ENCODE measurements at places on chromosomes 4 and X. TPM values are rescaled to one million over a fixed set of nuclear protein-coding genes. Genes with fewer than 3 reads are reported as not detected.

DNA sequence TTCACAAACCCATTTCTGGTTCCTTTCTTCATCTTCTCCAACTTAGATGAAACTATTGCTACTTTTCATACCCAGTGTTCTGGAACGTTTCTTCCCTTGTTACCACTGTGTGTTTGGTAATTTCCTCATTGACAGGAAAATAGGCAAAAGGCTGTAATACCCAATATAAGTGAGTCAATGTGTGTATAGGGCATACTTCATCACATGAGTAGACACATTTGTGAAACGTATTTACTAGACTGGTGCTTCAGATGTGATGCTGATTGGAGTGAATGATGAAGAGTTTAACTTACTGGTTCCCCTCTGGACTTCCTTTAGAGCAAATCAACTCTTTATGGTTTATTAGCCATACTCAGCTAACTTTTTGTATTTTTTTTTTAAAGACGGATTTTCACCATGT, 195.1 kb upstream of the ATP6AP2 start:
- no peak overlapping the region for H3K27ac ChIP-seq
- no peak for DNase-seq
- H3K4me1 ChIP-seq, result no peaks in the 10 kb centered on the region
- no peaks in the 10 kb centered on the region for H3K36me3 ChIP-seq

Gene POU3F4
- not detected for total RNA-seq

Gene PDE6B
- 18.4 TPM for total RNA-seq

DNA sequence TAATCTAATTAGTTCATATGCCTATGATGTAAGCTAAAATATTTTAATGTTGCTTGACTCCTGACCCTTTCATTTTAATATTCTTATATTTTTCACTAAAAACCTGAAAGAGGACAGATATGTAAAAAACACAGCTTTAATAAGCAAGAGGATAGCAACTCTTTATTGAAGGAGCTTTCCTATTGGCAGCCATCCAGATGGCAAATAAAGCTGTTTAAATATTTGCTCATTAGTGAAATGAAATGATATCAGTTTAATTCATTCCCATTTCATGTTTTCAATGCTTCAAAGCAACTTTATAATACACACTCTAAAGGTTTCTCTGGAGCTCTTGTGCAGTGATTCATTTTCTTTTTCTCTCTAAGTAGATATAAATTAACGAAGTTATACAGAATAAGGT, 473.4 kb downstream of the PCDH7 start:
- no peak overlapping the region for H3K27ac ChIP-seq
- H3K27me3 ChIP-seq, result no peaks in the 10 kb centered on the region
- H3K4me3 ChIP-seq, result no peak overlapping the region
- no peaks in the 10 kb centered on the region for H3K4me1 ChIP-seq

DNA sequence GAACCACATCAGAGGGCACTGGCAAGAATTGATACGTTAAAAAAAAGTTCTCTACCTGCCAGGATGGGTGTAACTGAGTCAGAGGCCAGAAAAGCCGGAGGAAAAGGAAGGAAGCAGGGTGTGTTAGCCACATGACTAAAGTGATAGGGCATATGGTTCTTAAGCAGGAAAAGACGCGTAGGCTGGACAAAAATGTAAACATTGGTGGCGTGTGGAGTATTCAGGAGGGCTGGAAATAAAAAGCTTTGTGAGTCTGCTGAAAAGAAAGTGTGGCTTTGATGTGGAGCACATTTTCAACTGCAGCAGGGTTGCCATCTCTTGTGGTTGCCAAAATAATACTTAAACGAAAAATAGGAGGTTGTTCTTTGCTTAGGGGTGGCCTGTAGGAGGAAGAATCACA, 186.5 kb upstream of the RPL34 start:
- peaks cover 21% of the 10 kb centered on the region for H3K4me1 ChIP-seq
- no peaks in the 10 kb centered on the region for H3K27me3 ChIP-seq
- no peaks in the 10 kb centered on the region for H3K36me3 ChIP-seq
- peak overlapping the region; percentile 59 for H3K27ac ChIP-seq

- no peak overlapping the region for H3K27ac ChIP-seq
- DNase-seq, result no peak
- peaks cover 17% of the 10 kb centered on the region for H3K27me3 ChIP-seq
- H3K4me1 ChIP-seq, result no peaks in the 10 kb centered on the region
Measured at GRCh38 chr4:112532267-112532666, 16.3 kb upstream of the NEUROG2 start.

GRCh38 chrX:40154853-40155588, 57.3 kb upstream of the BCOR start:
- no peaks in the 10 kb centered on the region for H3K36me3 ChIP-seq
- H3K27me3 ChIP-seq, result no peaks in the 10 kb centered on the region
- no peak overlapping the region for H3K27ac ChIP-seq
- DNase-seq, result no peak
- H3K4me1 ChIP-seq, result no peaks in the 10 kb centered on the region
- H3K4me3 ChIP-seq, result peak overlapping the region; percentile 44

GRCh38 chrX:20181598-20182329, 40.1 kb upstream of the EIF1AX start:
- H3K4me1 ChIP-seq, result no peaks in the 10 kb centered on the region
- H3K27me3 ChIP-seq, result no peaks in the 10 kb centered on the region
- DNase-seq, result no peak
- peak overlapping the region; percentile 29 for H3K27ac ChIP-seq
- peaks cover 2% of the 10 kb centered on the region for H3K36me3 ChIP-seq
- H3K4me3 ChIP-seq, result no peak overlapping the region

Gene RS1
- total RNA-seq, result not detected

- no peak for DNase-seq
- H3K27ac ChIP-seq, result no peak overlapping the region
- peaks cover 19% of the 10 kb centered on the region for H3K27me3 ChIP-seq
- H3K4me3 ChIP-seq, result no peak overlapping the region
Measured at GRCh38 chr4:53633608-53634007, 42.3 kb upstream of the LNX1 start.

GRCh38 chr4:93994175-93994994, 165.8 kb downstream of the ATOH1 start:
- H3K4me3 ChIP-seq, result no peak overlapping the region
- no peaks in the 10 kb centered on the region for H3K27me3 ChIP-seq
- no peaks in the 10 kb centered on the region for H3K36me3 ChIP-seq
- DNase-seq, result no peak
- H3K27ac ChIP-seq, result no peak overlapping the region

GRCh38 chr4:28075401-28075956, 1214.8 kb downstream of the STIM2 start:
- DNase-seq, result no peak
- no peaks in the 10 kb centered on the region for H3K27me3 ChIP-seq
- no peaks in the 10 kb centered on the region for H3K4me1 ChIP-seq
- no peaks in the 10 kb centered on the region for H3K36me3 ChIP-seq

Gene KLHL2
- 21.1 TPM for total RNA-seq

- no peak for DNase-seq
- H3K4me1 ChIP-seq, result peaks cover 18% of the 10 kb centered on the region
- no peak overlapping the region for H3K4me3 ChIP-seq
- no peaks in the 10 kb centered on the region for H3K36me3 ChIP-seq
- H3K27ac ChIP-seq, result no peak overlapping the region
- no peaks in the 10 kb centered on the region for H3K27me3 ChIP-seq
Measured at GRCh38 chr4:1754336-1754735, 33.0 kb downstream of the TACC3 start.

DNA sequence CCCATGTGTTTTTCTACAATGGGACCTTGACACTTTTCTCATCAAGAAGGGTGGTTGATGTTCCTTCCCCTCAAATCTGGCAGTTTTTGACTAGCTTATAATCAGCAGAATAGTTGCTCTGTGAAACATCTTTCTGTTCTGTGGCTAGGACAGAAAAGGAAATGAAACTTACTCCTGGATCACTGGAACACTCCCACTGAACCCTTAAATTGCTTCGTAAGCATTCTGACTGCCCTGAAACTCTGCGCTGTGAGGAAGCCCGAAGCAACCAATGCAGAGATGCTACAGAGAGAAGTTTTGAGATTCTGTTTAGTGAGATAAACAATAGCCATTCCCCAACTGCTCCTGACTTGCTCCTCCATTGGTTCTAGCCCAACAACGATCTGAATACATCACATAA, 602.2 kb downstream of the CENPC start:
- DNase-seq, result no peak
- no peaks in the 10 kb centered on the region for H3K4me1 ChIP-seq
- H3K4me3 ChIP-seq, result no peak overlapping the region
- no peaks in the 10 kb centered on the region for H3K27me3 ChIP-seq
- H3K27ac ChIP-seq, result no peak overlapping the region

DNA sequence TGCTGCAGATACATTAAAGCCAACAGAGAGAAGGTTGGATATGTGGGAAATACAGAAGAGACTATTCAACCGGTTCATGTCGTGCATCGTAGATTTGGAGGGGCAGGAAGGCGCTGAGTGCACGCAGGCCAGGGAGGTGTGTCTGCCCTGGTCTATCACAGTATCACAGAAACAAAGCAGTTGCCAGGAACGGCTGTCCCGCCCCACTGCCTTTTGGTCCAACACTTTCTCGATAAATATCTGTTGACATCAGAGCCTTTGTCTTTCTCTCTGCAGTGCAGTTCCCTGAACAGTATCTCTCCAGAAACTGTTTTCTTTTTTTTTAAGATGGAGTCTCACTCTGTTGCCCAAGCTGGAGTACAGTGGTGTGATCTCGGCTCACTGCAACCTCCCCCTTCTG, 151.1 kb upstream of the BCOR start:
- no peak overlapping the region for H3K27ac ChIP-seq
- H3K4me3 ChIP-seq, result no peak overlapping the region
- peaks cover 3% of the 10 kb centered on the region for H3K27me3 ChIP-seq
- H3K4me1 ChIP-seq, result peaks cover 10% of the 10 kb centered on the region

Gene SPANXB1
- not detected for total RNA-seq

Gene SAP30
- total RNA-seq, result 5.2 TPM

DNA sequence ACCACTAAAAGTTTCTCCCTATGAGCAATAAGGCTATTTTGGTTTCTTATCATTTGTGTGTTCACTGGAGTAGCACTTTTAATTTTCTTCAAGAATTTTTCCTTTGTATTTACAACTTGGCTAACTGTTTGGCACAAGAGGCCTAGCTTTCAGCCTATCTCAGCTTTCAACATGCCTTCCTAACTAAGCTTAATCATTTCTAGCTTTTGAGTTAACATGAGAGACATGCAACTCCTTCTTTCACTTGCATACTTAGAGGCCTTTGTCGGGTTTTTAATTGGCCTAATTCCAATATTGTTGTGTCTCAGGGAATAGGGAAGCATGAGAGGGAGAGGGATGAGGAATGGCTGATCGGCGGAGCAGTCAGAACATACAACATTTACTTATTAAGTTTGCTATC, 349.8 kb downstream of the OPHN1 start:
- H3K27ac ChIP-seq, result no peak overlapping the region
- H3K27me3 ChIP-seq, result no peaks in the 10 kb centered on the region
- H3K36me3 ChIP-seq, result no peaks in the 10 kb centered on the region
- H3K4me3 ChIP-seq, result no peak overlapping the region
- no peak for DNase-seq

GRCh38 chr4:37964734-37965457, 4.7 kb downstream of the PTTG2 start:
- no peaks in the 10 kb centered on the region for H3K27me3 ChIP-seq
- no peaks in the 10 kb centered on the region for H3K4me1 ChIP-seq
- no peak overlapping the region for H3K27ac ChIP-seq
- no peak for DNase-seq

- no peak overlapping the region for H3K4me3 ChIP-seq
- no peaks in the 10 kb centered on the region for H3K4me1 ChIP-seq
- no peaks in the 10 kb centered on the region for H3K36me3 ChIP-seq
- no peaks in the 10 kb centered on the region for H3K27me3 ChIP-seq
- DNase-seq, result no peak
Measured at GRCh38 chrX:29834764-29835163, 380.6 kb upstream of the MAGEB2 start.

- no peak overlapping the region for H3K27ac ChIP-seq
- DNase-seq, result no peak
- H3K4me3 ChIP-seq, result no peak overlapping the region
- no peaks in the 10 kb centered on the region for H3K27me3 ChIP-seq
- H3K4me1 ChIP-seq, result no peaks in the 10 kb centered on the region
Measured at GRCh38 chr4:127143460-127144195, 489.1 kb upstream of the INTU start.

Gene H2BW2
- not detected for total RNA-seq

Gene MAML3
- total RNA-seq, result 2.8 TPM

- H3K4me3 ChIP-seq, result no peak overlapping the region
- H3K27ac ChIP-seq, result no peak overlapping the region
- no peak for DNase-seq
- H3K4me1 ChIP-seq, result no peaks in the 10 kb centered on the region
- no peaks in the 10 kb centered on the region for H3K36me3 ChIP-seq
- no peaks in the 10 kb centered on the region for H3K27me3 ChIP-seq
Measured at GRCh38 chr4:113969709-113970334, 9.6 kb downstream of the ARSJ start.

GRCh38 chr4:88858752-88859151, 161.1 kb upstream of the NAP1L5 start:
- H3K36me3 ChIP-seq, result no peaks in the 10 kb centered on the region
- no peaks in the 10 kb centered on the region for H3K4me1 ChIP-seq
- H3K27ac ChIP-seq, result no peak overlapping the region
- no peak for DNase-seq
- no peak overlapping the region for H3K4me3 ChIP-seq
- no peaks in the 10 kb centered on the region for H3K27me3 ChIP-seq

Gene TKTL2
- total RNA-seq, result not detected

- no peak overlapping the region for H3K4me3 ChIP-seq
- H3K36me3 ChIP-seq, result no peaks in the 10 kb centered on the region
- DNase-seq, result no peak
- no peak overlapping the region for H3K27ac ChIP-seq
Measured at GRCh38 chrX:41912923-41913322, 10.4 kb downstream of the CASK start.

DNA sequence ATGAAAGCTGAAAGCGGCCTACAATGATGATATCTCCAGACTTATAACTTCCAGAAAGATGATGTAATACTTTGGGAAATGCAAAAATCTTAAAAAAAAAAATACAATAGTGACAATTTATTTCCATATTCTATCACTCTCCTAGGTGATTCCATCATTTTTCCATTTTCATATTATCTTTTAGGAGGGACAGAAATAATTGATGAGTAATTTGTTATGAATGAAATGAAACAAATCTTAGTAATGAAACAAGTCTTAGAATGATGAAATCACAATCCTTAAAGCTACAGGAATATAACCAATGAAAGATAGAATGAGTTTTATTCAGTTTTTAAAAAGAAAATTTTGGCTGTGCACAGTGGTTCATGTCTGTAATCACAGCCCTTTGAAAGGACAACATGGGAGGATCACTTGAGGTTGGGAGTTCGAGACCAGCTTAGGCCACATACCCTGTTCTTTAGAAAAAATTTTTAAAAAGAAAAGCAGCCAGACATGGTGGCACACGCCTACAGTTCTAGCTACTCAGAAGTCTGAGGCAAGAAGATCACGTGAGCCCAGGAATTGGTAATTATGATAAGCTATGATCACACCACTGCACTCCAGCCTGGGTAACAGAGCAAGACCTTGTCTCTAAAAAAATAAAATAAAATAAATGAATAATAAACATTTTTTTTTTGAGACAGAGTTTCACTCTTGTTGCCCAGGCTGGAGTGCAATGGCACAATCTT, 21.7 kb downstream of the CLOCK start:
- H3K36me3 ChIP-seq, result no peaks in the 10 kb centered on the region
- no peaks in the 10 kb centered on the region for H3K4me1 ChIP-seq
- no peak for DNase-seq

Gene NR0B1
- total RNA-seq, result not detected

Gene FAM149A
- total RNA-seq, result 1.1 TPM

Gene CCDC149
- total RNA-seq, result not detected

Gene CBLL2
- total RNA-seq, result not detected

Gene STATH
- total RNA-seq, result not detected

Gene TSPAN7
- total RNA-seq, result 0.73 TPM

All from T-cell (primary cell).